ENCODE measurements at places on chromosomes 5 and 9.

- DNase-seq: no peak
These were observed 64.6 kb downstream of the CAST start for GRCh38 chr5:96726802-96727201.

DNA sequence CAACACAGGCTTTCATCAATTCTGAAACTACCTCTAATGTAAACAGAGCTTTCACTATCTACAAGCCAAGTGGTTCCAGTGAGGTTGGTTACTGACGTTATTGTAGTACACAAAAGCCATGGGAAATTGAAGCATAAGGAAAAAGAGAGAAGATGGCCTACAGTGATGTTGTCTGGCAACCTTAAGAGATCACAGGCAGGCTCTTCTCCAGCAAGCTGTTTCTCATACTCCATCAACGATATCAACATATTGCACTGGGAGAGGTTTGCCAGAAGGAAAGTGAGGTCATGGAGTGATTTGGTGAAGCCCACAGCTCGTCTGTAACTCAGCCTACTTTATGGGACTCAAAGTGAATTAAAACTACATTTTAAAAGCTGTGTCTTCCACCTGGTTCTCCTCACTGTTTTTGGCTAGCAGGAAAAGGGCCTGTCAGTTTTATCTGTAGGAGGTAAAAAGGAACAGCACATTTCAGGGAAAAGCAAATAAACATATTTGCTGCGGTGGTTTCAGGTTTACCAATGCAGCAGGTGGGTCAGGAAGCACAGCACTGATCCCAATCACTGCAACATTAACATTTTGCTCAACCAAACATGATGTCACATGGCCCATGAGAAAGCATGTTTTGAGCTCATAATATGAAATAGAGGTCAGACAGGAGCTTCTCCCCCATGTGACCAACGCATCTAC is 72.9 kb downstream of the ARSB start:
- DNase-seq: no peak

- DNase-seq: no peak
These were observed 227.3 kb downstream of the KDM4C start for GRCh38 chr9:6984941-6985578.

- DNase-seq: no peak
These were observed 78.9 kb downstream of the NSUN2 start for GRCh38 chr5:6553972-6554371.

DNA sequence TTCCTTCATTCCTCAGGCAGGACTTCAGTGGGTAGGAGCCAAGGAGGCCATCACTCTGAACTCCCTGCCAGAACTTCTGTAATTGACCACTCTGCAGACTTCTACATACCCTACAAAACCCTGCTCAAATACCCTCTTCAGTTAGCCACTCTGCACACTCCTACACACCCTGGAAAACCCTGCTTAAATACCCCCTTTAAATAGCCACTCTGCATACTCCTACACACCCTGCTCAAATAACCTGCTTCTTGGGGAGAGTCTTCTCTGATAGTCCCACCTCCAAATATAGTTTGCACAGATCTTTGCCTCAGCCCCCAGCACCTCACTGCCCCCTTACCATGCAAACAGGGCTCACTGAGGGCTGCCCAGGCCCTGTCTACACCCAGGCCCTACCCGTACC is 18.6 kb upstream of the CARD19 start:
- DNase-seq: no peak

- DNase-seq: no peak
These were observed 852 bp downstream of the ARHGEF37 start for GRCh38 chr5:149581931-149582768.

GRCh38 chr9:5468850-5469249 is 18.5 kb downstream of the CD274 start:
- DNase-seq: no peak

DNA sequence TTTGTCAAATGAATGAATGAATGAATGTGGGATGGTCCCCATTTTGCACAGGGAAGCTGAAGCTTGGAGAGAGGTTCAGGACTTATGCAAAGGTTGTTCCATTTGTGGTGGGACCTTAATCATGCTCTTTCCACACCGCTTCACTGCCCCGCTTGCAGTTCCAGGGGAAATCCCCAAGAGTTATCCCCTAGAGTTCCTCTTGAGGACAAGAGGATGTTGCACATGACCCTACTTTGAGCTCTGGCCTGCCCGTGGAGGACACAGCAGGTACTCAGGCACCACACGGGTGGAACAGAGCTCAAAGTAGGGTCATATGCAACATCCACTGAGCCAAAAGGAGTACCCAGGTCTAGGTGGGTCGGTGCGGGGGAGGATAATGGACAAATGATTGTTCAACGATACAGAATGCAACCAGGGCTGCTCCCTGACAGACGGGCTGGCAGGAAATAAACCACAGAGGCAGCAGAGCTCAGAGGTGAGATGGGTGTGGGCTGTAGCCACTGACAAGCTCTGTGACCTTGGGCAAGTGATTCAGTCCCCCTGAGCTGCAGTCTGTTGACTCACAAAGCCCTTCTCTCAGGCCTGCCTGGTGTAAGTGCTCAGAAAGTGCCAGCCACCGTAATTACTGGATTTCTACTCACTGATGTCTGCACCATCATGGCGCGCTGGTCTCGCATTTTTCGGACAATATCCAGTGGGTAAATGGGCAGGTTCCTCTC is 60.3 kb upstream of the EPB41L4B start:
- no peak for DNase-seq

- peak; percentile 91 for DNase-seq
These were observed 14.3 kb downstream of the GBGT1 start for GRCh38 chr9:133149130-133150015.

- no peak for DNase-seq
These were observed 106.8 kb downstream of the CCDC192 start for GRCh38 chr5:127810017-127810416.

Data from activated T-cell treated with anti-CD3 and anti-CD28 coated beads, Interleukin-2, amount 50 U/mL, for 48 hours (primary cell).